ENCODE measurements at places on chromosomes 1 and 21.

GRCh38 chr1:220807726-220808125 lies 21.0 kb downstream of the MTARC1 start:
- no peaks in the 10 kb centered on the region for H3K27me3 ChIP-seq
- H3K4me3 ChIP-seq: no peak overlapping the region
- no peaks in the 10 kb centered on the region for H3K4me1 ChIP-seq
- DNase-seq: no peak
- H3K36me3 ChIP-seq: no peaks in the 10 kb centered on the region

DNA sequence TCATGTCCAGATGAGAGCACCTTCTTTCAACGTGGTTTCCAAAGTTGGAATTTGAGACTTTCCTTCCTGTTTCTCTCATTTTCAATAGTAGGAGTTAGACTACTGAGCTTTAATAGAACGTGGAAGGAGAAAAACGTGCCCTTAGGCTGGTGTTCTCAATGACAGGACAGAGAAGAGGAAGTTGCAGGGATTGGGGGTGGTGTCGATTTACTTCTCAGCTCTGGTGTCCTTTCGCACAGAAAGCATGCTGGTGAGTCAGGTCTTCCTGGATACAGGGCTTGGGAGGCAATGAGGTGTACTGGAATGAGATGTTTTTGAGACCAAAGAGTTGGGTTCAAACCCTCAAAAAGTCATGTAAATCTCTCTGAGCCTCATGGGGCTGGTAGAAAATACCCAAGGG lies 67.1 kb downstream of the HIVEP3 start:
- peaks cover 2% of the 10 kb centered on the region for H3K4me1 ChIP-seq
- DNase-seq: no peak
- H3K36me3 ChIP-seq: no peaks in the 10 kb centered on the region

DNA sequence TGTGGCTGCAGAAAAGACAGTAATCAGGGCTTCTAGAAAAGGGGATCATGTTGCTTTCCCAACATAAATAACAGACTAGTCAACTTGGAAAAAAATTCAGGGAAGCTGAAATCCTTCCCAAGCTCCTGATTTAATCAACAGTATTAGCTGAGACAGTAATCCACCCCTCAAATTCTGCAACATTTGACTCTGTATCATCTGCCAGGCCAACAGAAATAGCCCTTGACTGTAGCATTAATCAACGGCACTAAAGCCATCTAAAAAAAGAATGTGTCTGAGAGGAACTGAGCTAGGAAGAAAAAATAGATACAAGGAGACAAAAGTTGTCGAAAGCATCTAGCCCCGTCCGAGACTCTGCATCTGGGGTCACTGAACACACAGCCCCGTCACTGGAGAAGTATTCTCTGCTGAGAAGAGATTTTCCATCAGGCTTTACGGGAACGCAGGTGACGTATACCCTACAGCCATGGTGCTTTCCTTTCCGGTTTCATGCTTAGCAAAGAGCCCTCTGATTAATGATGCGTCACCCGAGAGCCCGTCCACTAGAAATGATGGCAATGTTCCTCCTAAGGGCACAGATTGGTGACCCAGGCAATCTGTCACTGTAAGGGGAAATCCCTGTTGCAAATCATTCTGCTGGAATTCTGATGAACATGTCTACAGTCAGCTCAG lies 42.1 kb upstream of the TP53BP2 start:
- no peaks in the 10 kb centered on the region for H3K36me3 ChIP-seq
- H3K27me3 ChIP-seq: no peaks in the 10 kb centered on the region
- H3K4me3 ChIP-seq: no peak overlapping the region
- no peak overlapping the region for H3K27ac ChIP-seq

DNA sequence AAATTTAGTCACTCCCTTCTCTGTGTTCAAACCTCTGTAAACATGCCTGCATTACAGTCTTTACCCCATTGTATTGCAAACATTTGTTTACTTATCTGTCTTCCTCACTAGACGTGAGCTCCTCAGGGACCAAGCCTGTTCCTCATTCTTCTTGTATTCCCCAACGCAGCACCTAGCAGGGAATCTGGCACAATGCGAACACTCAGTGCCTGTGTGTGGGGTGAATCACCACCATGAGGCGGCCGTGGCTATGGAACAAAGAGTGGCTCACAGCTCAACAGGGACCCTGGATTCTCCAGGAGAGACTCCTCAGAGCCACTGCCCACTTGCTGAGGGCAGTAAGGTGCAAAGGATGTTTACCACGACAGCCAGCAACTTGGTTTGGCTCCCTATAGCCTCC lies 95.9 kb downstream of the DDX20 start:
- no peak overlapping the region for H3K4me3 ChIP-seq
- no peaks in the 10 kb centered on the region for H3K27me3 ChIP-seq
- no peaks in the 10 kb centered on the region for H3K4me1 ChIP-seq
- no peak for DNase-seq

DNA sequence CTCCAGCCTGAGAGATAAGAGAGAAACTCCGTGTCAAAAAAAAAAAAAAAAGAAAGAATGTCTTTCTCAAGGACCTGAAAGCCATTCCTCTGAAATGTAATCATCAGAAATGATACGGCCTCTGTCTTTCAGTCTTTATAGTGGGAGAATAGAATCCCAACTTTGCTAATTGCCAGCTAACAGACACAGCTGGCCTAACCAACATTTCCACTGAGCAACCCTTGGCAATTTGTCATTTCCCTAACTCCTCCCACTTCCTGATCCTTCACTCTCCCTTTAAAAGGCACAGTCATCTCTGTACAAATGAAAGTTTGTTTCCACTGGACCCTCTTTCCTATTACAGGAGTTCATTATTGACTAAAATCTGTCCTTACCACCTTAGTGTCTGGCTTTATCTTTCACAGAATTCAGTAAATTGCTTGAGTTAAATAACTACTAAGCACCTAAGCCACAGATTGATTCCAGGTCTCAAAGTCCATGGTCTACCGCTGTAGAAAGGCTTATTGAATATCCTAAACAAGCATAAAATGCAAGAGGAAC lies 4.3 kb upstream of the CBR1 start:
- no peaks in the 10 kb centered on the region for H3K36me3 ChIP-seq
- H3K27ac ChIP-seq: no peak overlapping the region
- no peak overlapping the region for H3K4me3 ChIP-seq
- no peak for DNase-seq
- H3K4me1 ChIP-seq: peaks cover 4% of the 10 kb centered on the region

DNA sequence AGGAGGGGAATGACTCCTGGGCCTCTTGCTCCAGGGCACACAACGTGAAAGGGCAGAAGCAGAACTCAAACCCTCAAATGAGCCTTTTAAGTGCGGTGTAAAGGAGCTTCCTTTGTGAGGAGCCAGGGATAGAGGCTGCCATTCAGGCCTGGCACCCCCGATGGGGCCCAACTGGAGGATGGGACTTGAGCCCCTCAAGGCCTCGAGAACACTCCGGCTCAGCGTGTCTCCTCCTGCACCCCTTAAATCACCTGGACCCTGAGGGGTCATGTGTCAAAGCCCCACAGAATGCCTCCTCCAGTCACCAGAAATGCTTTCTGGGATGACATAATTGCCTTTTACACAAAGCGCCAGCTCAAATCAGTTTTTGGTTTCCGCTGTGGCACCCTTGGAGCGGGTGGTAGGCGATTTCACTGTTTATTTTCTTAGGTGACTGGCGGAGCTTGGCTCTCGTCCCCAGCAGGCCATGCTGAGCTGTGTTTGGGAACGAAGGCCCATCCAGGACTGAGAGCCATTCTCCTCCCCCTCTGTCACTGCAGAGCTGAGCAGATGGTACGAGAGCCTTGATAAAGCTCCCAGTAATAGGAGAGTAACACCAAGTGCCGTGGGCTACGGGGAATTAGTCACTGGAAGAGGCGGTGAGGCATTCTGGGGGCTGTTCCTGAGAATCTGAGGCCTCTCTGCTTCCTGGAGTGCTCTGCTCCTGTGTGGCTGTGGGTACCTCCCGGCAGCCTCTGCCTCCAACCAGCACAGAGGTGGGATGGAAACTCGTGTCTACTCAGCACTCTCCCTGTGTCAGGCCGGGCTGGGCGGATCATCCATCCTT lies 163.0 kb downstream of the GRIK3 start:
- H3K27me3 ChIP-seq: no peaks in the 10 kb centered on the region
- no peak for DNase-seq
- no peak overlapping the region for H3K4me3 ChIP-seq
- no peak overlapping the region for H3K27ac ChIP-seq
- no peaks in the 10 kb centered on the region for H3K36me3 ChIP-seq

DNA sequence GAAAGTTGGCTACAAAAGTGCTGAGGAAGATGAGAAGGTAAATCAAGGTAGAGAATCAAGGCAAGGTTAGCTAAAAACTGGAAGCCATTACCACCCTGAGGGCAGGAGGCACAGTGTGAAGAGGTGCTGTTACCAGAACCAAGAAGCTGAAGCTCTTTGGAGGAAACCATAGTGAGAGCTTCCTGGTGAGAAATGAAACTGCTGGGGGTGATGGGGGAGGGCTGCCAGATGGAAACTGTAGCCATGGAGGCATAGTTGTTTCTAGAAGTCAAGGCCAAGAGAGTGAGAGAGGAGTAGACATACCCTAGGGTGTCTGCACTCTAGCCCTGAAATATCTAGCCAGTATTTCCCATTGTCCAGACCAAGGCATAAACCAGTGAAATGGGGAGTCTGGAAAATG lies 28.7 kb downstream of the IFI44 start:
- no peak overlapping the region for H3K27ac ChIP-seq
- no peak for DNase-seq
- H3K4me1 ChIP-seq: no peaks in the 10 kb centered on the region
- H3K27me3 ChIP-seq: no peaks in the 10 kb centered on the region

DNA sequence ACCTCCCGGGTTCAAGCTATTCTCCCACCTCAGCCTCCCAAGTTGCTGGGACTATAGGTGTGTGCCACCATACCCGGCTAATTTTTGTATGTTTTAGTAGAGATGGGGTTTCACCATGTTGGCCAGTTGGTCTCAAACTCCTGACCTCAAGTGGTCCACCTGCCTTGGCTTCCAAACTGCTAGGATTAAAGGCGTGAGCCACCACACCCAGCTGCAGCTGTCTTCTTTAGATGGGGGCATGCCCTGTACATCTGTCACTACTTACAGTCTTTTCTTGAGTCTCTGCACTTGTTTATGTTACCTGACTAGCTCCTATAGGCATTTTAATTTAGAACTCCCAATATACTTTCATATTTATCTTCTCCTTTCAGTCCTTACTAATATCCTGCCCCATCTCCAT lies 64.2 kb downstream of the SELENOF start:
- no peak for DNase-seq
- no peaks in the 10 kb centered on the region for H3K27me3 ChIP-seq
- no peak overlapping the region for H3K27ac ChIP-seq
- H3K36me3 ChIP-seq: no peaks in the 10 kb centered on the region
- no peaks in the 10 kb centered on the region for H3K4me1 ChIP-seq

DNA sequence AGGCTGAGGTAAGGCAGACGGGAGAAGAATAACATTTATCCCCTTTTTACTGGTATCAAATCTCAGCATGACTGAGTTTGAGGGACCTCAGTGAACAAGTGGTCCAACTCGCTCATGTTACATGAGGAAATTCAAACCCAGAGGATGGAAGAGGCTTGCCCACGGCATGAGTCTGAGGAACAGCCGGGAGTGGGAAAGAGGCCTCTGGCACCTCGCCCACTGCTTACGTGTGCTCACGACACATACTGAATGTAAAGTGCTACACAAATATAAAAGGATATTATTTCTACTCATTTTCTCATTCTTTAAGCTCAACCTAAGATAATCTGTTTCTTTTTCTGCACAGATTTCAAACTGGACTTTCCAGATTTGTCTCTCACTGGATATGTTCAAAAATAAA lies 14.7 kb downstream of the BEND5 start:
- no peaks in the 10 kb centered on the region for H3K36me3 ChIP-seq
- peaks cover 7% of the 10 kb centered on the region for H3K4me1 ChIP-seq
- H3K27me3 ChIP-seq: no peaks in the 10 kb centered on the region
- DNase-seq: no peak
- H3K27ac ChIP-seq: no peak overlapping the region

GRCh38 chr1:33341190-33341589 lies 20.3 kb upstream of the A3GALT2 start:
- H3K36me3 ChIP-seq: no peaks in the 10 kb centered on the region
- no peak overlapping the region for H3K27ac ChIP-seq
- no peak overlapping the region for H3K4me3 ChIP-seq

GRCh38 chr1:28656335-28656734 lies 7.9 kb downstream of the RNU11 start:
- DNase-seq: no peak
- no peak overlapping the region for H3K4me3 ChIP-seq
- no peak overlapping the region for H3K27ac ChIP-seq
- H3K36me3 ChIP-seq: no peaks in the 10 kb centered on the region

- DNase-seq: no peak
- H3K27ac ChIP-seq: no peak overlapping the region
- H3K4me1 ChIP-seq: no peaks in the 10 kb centered on the region
- no peak overlapping the region for H3K4me3 ChIP-seq
Measured at GRCh38 chr21:22561946-22562345, 1563.7 kb downstream of the NCAM2 start.

- no peak for DNase-seq
- H3K27me3 ChIP-seq: no peaks in the 10 kb centered on the region
- H3K36me3 ChIP-seq: no peaks in the 10 kb centered on the region
- H3K27ac ChIP-seq: no peak overlapping the region
- H3K4me3 ChIP-seq: no peak overlapping the region
- H3K4me1 ChIP-seq: peaks cover 3% of the 10 kb centered on the region
Measured at GRCh38 chr21:44850208-44850800, 23.2 kb downstream of the PTTG1IP start.

- no peaks in the 10 kb centered on the region for H3K36me3 ChIP-seq
- H3K4me1 ChIP-seq: no peaks in the 10 kb centered on the region
- no peak overlapping the region for H3K27ac ChIP-seq
Measured at GRCh38 chr1:173447224-173447623, 29.9 kb upstream of the PRDX6 start.

DNA sequence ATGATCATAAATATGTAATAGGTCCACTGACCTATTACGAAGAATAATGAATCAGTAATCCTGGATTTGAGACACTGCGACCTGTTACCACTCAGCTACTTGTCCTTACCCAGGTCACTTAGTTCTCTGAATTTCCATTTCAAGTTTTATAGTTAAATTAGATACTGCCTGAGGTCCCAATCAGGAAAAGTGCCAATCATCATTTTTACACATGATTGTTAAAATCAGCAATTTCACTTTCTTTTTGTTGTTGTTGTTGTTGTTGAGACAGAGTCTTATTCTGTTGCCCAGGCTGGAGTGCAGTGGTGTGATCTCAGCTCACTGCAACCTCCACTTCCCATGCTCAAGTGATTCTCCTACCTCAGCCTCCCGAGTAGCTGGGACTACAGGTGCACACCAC lies 22.8 kb upstream of the LYPLAL1 start:
- no peaks in the 10 kb centered on the region for H3K27me3 ChIP-seq

DNA sequence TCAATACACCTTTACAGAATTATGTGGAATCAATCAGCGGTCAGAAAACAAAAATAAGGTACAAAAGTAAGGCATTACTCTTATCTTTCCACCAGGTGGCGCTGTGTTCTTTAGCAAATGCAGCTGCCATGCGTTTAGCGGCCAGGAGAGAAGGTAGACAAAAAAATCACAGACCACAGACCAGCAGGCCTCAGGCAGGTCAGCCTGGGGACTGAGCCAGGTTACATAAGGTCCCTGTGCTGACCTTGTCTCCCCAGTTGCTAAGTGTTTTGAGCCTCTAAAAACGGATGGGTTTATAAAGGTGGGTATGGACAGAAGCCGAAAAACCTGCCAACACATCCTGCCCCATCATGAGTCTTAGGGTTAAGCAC lies 2.8 kb downstream of the RGS16 start:
- no peak overlapping the region for H3K27ac ChIP-seq
- peak; percentile 79 for DNase-seq
- peaks cover 6% of the 10 kb centered on the region for H3K4me1 ChIP-seq
- H3K36me3 ChIP-seq: no peaks in the 10 kb centered on the region

- H3K4me1 ChIP-seq: peaks cover 3% of the 10 kb centered on the region
- H3K36me3 ChIP-seq: no peaks in the 10 kb centered on the region
- H3K27me3 ChIP-seq: no peaks in the 10 kb centered on the region
- no peak overlapping the region for H3K27ac ChIP-seq
- DNase-seq: peak; percentile 28
- no peak overlapping the region for H3K4me3 ChIP-seq
Measured at GRCh38 chr1:36400825-36401601, 3.3 kb upstream of the LSM10 start.

All from ovary (tissue), 10 donors.